ENCODE measurements at places on chromosomes 2 and 18.
A peak's percentile ranks its signal among the peaks of the same experiment; 100 is the strongest.

DNA sequence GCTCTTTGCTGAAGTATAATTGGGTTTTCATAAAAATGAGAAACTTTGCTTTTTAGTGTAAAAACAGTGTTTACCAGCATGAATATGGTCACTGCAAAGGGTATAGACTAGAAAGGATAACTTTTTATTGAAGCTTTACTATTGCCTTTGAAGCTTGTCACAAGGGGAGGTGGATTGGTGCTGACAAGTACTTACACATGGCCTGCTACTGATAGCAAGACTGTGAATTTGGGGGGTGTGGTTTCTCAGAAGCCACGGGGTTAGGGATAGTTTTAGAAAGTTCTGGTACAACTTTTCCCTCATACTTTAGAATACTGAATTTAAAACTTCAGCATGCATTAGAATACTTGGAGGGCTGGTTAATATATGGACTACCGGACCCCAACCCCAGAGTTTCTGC is 294.1 kb downstream of the SOCS6 start:
- no peak for DNase-seq

GRCh38 chr2:224472137-224472536 is 70.2 kb upstream of the FAM124B start:
- DNase-seq, result no peak

DNA sequence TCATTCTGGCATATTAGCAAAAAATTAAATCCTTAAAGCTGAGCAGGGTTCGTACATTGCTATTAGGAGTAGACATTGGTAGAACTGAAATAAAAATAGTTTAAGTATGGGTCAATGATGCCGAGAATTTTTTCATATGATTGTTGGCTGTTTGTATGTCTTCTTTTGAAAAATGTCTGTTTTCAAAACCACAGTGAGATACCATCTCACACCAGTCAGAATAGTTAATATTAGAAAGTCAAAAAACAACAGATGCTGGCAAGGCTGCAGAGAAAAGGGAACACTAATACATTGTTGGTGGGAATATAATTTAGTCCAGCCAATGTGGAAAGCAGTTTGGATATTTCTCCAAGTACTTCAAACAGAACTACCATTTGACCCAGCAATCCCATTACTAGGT is 410.8 kb upstream of the TRIB2 start:
- no peak for DNase-seq

DNA sequence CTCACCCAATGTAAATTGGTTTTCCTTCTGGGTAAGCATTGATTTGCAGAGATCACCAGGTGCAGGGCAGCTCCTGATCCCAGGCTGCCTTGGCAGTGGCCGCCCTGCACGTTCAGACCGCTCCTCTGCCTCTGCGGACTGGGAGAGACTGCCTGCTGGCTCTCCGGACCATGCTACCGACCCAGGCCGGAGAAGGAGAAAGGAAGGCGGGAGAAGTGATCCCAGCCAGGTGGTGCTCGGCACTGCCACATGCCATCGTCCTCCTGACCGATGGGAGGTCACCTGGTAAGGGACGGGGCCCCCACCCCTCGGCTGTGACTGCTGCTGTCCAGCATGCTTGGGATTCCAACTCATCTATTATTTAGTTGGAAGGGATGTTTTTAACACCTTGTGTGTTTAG is 108.1 kb upstream of the POU3F3 start:
- no peak for DNase-seq

GRCh38 chr2:46170611-46171350 is 126.4 kb upstream of the EPAS1 start:
- no peak for DNase-seq

- no peak for DNase-seq
These were observed 18.1 kb downstream of the ABCB11 start for GRCh38 chr2:169012812-169013627.

DNA sequence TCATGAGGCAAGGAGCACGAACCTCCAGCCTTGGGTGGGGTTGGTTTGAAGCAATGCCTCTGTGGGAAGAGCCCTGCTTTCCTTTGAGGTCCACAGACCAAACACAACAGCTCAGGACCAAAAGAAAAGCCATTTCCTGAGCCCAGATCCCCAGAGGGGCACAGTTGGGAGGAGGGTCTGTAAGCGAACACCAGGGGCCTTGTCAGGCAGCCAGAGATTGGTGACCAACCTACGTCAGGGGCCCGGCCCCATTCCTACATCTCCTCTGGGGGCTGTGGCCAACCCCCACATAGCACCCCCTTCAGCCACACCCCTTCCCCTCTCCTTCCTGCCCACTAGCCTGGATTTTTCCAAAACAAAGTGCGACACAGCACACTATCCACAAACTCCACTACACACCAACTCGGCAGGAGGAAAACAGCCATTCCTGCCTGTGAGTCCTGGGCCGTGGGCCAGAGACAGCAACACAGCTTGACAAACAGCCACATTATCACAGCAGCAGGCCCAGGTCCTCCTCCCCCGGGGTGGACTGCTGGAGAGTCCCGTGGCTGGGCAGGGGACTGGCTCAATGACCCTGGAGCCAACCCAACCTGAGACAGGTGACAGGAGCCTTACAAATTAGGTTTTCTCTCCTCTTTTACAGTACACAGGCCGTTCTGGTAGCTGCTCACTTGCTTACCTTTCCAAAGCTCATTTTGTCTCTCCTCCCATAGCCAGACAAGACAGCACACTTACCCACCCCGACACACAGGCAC is 98.8 kb downstream of the TNS1 start:
- DNase-seq, result no peak

DNA sequence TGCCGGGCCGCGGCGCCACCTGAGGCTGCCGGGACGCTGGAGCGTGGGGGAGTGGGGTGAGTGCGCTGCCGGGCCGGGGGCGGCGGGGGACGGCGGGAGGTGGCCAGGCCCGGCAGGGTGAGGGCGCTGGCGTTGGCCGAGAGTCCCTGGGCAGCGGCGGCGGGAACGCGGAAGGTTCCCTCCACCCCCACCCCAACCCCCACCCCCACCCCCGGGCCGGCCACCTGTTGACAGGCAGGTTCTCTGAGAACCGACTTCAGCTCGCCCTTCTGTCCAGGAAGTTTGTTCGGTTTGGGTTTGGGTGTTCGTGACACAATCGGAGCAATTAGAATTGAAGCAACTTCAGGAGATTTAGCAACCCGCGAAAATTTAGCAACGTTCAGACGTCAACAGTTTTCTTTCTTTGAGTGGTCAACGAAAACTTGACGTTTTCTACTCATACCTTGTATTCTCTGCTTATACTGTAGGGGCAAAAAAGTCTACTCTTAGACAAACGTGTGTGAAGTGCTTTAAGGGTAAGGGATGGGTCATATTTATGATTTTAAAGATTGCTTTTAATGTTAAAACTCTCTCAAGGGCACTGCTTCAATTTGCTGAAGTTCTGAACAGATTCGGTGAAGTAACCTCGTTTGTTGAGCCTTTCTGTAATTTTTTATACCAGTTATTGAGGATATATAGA is 9.3 kb downstream of the OTX1 start:
- peak; percentile 69 for DNase-seq

- no peak for DNase-seq
These were observed 181.7 kb downstream of the ATAD2B start for GRCh38 chr2:23745068-23745725.

Measured in MV-4-11 (cell line).